ENCODE measurements at places on chromosomes 2 and 18. TPM values are rescaled to one million over a fixed set of nuclear protein-coding genes. Genes with fewer than 3 reads are reported as not detected.

The BOD1L2 gene
- total RNA-seq: not detected

The GAL3ST2 gene
- 0.30 TPM for total RNA-seq

The ST3GAL5 gene
- total RNA-seq: 23.3 TPM

The NYAP2 gene
- 0.30 TPM for total RNA-seq

The CXCR4 gene
- 51.5 TPM for total RNA-seq

The ATOH8 gene
- 5.2 TPM for total RNA-seq
